Effector memory CD8-positive, alpha-beta T cell (primary cell): ENCODE measurements at places on chromosomes 16 and 17.

DNA sequence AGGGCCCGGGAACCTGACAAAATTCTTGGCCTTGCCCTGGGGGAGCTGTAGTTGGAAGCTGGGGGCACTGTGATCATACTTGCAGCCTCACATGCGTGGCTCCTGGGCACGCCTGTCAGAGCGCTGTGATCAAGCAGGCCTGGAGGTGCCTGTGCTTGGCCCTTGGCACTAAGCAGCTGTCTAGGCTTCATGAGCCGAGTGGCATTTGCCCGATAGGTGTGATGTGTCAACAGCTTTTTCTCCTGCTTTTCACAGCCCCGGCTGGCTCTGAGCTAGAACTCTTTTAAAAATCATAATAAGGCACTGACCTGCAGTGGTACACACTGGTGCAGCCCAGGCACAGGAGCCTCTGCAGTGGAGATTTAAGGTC is 113.8 kb downstream of the SOCS1 start:
- H3K36me3 ChIP-seq: peaks cover under 1% of the 10 kb centered on the region
- H3K4me3 ChIP-seq: no peak overlapping the region
- no peaks in the 10 kb centered on the region for H3K27me3 ChIP-seq
- DNase-seq: no peak
- H3K27ac ChIP-seq: no peak overlapping the region

GRCh38 chr16:21646721-21647561 is 5.5 kb downstream of the IGSF6 start:
- peak overlapping the region; percentile 81 for H3K27ac ChIP-seq
- H3K4me3 ChIP-seq: peak overlapping the region; percentile 85
- peaks cover 15% of the 10 kb centered on the region for H3K36me3 ChIP-seq
- DNase-seq: peak; percentile 61

- no peak overlapping the region for H3K27ac ChIP-seq
- H3K4me3 ChIP-seq: no peak overlapping the region
- H3K27me3 ChIP-seq: no peaks in the 10 kb centered on the region
- no peak for DNase-seq
These were observed 151.8 kb downstream of the PITPNC1 start for GRCh38 chr17:67528751-67529436.

DNA sequence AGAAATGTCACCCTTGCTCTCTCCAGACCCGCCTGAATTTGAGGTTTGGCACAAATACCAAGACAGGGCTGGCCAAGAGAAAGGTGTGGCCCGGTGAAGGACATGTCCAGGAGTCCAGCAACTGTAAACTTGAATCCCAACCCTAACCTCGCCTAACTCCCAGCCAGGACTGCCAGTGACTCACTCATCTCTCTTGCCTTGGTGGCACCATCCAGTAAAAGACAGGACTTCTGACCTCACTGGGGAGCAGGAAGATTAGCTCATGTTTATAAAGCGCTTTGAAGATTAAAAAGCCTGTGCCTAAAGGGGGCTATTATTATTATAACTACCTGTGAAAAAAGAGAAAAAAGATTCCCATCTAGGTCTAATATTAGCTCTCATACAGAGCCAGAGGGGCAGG is 335.3 kb downstream of the SOX9 start:
- H3K27me3 ChIP-seq: no peaks in the 10 kb centered on the region
- no peaks in the 10 kb centered on the region for H3K36me3 ChIP-seq
- no peaks in the 10 kb centered on the region for H3K4me1 ChIP-seq
- no peak for DNase-seq
- no peak overlapping the region for H3K27ac ChIP-seq

- H3K27me3 ChIP-seq: peaks cover 19% of the 10 kb centered on the region
- no peaks in the 10 kb centered on the region for H3K4me1 ChIP-seq
- no peak overlapping the region for H3K27ac ChIP-seq
- no peak overlapping the region for H3K4me3 ChIP-seq
- no peaks in the 10 kb centered on the region for H3K36me3 ChIP-seq
- no peak for DNase-seq
These were observed 166.4 kb downstream of the C16orf95 start for GRCh38 chr16:87150681-87151280.

DNA sequence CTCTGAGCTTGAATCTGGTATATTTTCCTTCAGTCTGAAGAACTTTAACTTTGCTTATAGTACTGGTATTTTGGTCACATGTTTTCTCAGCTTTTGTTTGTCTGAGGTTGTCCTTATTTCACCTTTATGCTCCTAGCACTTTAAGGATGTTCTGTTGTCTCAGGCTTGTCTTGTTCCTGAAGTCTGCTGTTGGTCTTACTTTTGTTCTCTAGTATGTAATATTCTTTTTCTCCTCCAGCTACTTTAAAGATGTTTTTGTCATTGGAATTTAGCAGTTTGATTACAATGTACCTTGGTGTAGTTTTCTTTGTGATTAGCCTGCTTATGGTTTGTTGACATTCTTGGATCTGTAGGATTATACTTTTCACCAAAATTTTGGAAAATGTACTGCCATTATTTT is 23.6 kb downstream of the RPTOR start:
- H3K4me3 ChIP-seq: no peak overlapping the region
- H3K27me3 ChIP-seq: no peaks in the 10 kb centered on the region
- DNase-seq: no peak
- peaks cover 24% of the 10 kb centered on the region for H3K4me1 ChIP-seq
- peaks cover 7% of the 10 kb centered on the region for H3K36me3 ChIP-seq

GRCh38 chr17:79627766-79628690 is 17.2 kb upstream of the RBFOX3 start:
- no peaks in the 10 kb centered on the region for H3K36me3 ChIP-seq
- no peak overlapping the region for H3K27ac ChIP-seq
- peaks cover 88% of the 10 kb centered on the region for H3K27me3 ChIP-seq
- no peak for DNase-seq

GRCh38 chr17:66364508-66364907 is 62.1 kb downstream of the PRKCA start:
- peaks cover 18% of the 10 kb centered on the region for H3K4me1 ChIP-seq
- H3K27ac ChIP-seq: peak overlapping the region; percentile 6
- DNase-seq: no peak

DNA sequence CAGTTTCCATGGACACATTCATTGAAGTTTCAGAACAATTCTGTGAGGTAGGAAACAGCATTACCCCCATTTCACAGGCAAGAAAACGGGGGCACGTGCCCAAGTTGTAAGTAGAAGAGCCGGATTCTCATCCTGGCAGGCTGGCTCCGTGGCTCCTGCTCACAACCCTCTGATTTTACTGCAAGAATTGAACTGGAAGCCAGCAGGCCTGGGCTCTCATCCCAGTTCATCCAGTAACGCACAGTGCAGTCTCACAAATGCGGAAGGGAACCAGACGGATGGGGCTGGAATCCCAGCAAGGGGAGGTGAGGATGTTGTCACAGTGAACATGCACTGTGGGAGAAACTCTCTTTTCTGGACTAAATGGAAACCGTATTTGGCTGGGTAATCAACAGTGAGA is 40.7 kb upstream of the DOC2B start:
- no peak overlapping the region for H3K27ac ChIP-seq
- DNase-seq: no peak
- H3K36me3 ChIP-seq: no peaks in the 10 kb centered on the region
- peaks cover 5% of the 10 kb centered on the region for H3K4me1 ChIP-seq
- H3K27me3 ChIP-seq: no peaks in the 10 kb centered on the region
- no peak overlapping the region for H3K4me3 ChIP-seq

DNA sequence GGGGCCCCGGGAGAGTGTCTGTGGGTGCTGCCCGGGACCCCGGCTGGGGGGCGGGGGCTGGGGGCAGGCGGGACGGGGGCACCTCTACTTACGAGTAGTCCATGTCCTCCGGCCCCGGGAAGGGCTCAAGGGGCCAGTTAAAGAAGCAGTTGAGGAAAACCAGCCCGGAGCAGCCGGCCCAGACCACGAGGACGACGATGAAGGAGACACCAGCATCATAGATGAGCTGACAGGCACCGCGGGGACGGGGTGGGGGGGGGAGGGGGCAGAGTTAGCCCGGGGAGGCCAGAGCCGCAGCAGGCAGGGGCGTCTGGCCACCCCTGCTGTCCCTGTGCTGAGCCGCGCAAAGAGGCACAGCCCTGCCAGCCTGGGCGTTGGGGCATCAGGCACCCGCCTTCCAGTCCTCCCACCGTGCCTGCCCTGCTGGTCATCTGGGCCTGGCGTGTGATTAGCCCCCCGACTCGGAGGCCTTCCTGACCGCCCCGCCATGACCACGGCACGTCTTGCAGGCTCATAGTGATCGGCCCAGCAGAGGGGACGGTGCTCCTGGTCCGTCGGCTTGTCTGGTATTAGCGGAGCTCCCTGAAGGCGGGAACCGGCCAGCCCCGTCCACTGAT is 29.0 kb upstream of the PITPNA start:
- H3K27ac ChIP-seq: no peak overlapping the region
- DNase-seq: no peak
- H3K4me1 ChIP-seq: no peaks in the 10 kb centered on the region
- H3K36me3 ChIP-seq: no peaks in the 10 kb centered on the region
- H3K4me3 ChIP-seq: no peak overlapping the region

- no peak overlapping the region for H3K27ac ChIP-seq
- no peaks in the 10 kb centered on the region for H3K27me3 ChIP-seq
- H3K4me1 ChIP-seq: peaks cover 14% of the 10 kb centered on the region
- no peak for DNase-seq
- no peak overlapping the region for H3K4me3 ChIP-seq
- peaks cover 6% of the 10 kb centered on the region for H3K36me3 ChIP-seq
These were observed 14.2 kb downstream of the LYRM9 start for GRCh38 chr17:27878776-27879562.

DNA sequence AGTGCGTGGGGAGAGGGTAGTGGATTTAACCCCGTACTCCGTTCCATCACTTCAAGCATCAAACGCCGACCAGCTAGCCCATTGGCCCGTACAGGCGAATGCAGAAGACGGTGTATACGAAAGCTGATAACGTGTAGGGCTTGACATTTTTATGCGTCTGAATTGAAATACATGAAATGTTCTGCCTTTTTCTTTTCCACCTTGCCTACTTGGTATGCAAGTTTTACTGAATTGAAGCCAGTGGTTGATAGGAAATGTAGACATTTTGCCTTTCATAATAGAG is 834 bp upstream of the STAT3 start:
- no peak for DNase-seq
- H3K27me3 ChIP-seq: no peaks in the 10 kb centered on the region
- H3K27ac ChIP-seq: peak overlapping the region; percentile 100
- peaks cover 42% of the 10 kb centered on the region for H3K4me1 ChIP-seq

DNA sequence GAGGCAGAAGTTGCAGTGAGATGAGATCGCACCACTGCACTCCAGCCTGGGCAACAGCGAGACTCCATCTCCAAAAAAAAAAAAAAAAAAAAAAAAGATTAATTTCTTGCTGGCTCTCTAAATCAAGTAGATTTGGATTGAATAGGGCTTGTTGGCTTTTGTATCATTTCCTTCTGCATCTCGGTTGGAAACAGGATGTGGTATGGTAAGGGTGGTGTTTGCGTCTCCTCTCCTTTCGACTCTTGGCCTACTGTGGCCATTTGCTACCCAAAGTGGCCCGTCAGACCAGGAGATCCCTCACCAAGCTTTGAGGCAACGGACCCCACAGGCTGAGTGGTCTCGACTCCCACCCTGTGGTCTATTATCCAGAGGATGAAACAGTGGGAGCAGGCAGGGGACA is 168.0 kb upstream of the IRX3 start:
- H3K4me3 ChIP-seq: no peak overlapping the region
- H3K27ac ChIP-seq: no peak overlapping the region
- no peak for DNase-seq
- peaks cover 18% of the 10 kb centered on the region for H3K27me3 ChIP-seq

GRCh38 chr17:34711646-34712045 is 132.3 kb downstream of the TMEM132E start:
- peaks cover 2% of the 10 kb centered on the region for H3K36me3 ChIP-seq
- no peak overlapping the region for H3K27ac ChIP-seq
- no peak overlapping the region for H3K4me3 ChIP-seq

GRCh38 chr16:86471896-86472295 is 38.4 kb upstream of the FOXF1 start:
- H3K4me1 ChIP-seq: no peaks in the 10 kb centered on the region
- no peak overlapping the region for H3K27ac ChIP-seq
- H3K4me3 ChIP-seq: no peak overlapping the region
- H3K27me3 ChIP-seq: peaks cover 66% of the 10 kb centered on the region
- no peak for DNase-seq
- H3K36me3 ChIP-seq: peaks cover 3% of the 10 kb centered on the region

DNA sequence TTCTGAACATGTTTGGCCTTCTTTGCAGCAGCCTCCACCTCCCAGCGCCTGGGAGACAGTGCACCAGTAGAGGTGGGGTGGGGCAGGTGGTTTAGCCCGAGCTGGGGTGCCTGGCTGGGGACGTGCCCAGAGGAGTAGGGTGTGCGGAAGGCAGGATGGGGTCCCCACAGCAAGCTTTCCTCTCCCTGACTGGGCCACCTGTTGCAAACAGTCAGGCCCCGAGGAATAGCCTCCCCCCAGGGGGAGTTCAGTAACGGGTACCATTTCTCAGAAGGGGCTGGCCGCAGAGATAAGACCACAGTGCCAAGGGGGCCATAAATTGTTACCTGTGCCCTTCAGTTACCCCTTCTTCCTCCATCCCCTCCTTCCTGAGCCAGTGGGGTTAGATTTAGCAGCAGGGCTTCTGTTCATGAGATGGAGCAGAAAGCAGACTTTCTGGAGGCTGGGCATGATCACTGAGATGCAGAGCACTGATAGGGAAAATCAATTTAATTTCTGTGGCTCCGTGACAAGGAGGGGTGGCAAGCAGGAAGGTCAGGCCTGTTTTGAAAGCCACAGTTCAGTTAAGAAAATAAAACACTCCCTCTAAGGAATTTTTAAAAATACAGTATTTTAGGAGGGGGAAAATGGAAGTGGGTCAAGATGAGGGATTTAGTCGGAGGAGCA is 181.9 kb downstream of the MSI2 start:
- no peak overlapping the region for H3K4me3 ChIP-seq
- DNase-seq: no peak
- no peaks in the 10 kb centered on the region for H3K27me3 ChIP-seq
- H3K27ac ChIP-seq: no peak overlapping the region
- peaks cover 54% of the 10 kb centered on the region for H3K4me1 ChIP-seq
- H3K36me3 ChIP-seq: peaks cover 4% of the 10 kb centered on the region

- DNase-seq: no peak
- peaks cover 4% of the 10 kb centered on the region for H3K36me3 ChIP-seq
- no peaks in the 10 kb centered on the region for H3K27me3 ChIP-seq
- no peak overlapping the region for H3K4me3 ChIP-seq
- H3K4me1 ChIP-seq: peaks cover 2% of the 10 kb centered on the region
These were observed 21.9 kb downstream of the AKAP1 start for GRCh38 chr17:57106836-57107497.

DNA sequence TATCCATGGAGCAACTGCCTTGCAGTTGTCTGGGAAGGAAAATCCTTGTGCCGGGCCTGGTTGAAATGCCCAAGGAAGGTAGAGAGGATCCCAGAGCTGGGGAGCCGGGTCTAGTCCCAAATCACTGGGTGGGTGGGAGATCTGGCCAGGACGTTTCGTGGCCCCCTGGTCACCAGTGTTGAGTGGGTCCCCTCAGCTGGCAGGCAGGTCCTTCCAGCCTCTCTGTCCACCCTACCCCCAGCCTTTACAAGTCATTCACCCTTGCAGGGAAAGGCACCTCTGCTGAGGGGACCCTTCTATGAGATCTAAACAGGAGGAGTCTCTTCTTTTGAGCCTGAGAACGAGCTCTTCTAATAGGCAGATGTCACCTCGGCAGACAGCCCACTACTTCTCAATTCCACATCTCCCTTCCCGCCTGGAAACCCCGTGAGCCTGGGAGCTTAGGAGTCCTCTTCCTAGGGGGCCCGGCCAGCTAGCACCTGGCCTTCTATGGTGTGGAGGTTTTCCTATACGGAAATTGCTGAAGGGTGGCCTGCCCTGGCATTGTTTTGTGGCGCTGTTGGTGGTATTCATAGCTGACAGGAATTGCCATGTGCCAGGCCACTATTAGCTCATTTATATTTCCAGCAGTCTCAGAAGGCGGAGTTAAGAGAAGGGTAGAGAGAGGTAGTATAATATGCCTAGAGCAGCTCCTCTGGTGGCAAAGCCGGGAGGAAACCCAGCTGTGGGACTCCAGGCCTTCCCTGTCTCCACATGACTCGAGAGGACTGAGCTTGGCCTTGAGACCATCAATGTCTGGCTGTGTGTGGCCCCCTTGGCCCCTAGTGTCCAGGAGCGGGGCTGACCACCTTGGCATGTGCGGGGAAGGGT is 13.3 kb downstream of the MPRIP start:
- H3K36me3 ChIP-seq: peaks cover 6% of the 10 kb centered on the region
- H3K27ac ChIP-seq: peak overlapping the region; percentile 75
- no peaks in the 10 kb centered on the region for H3K27me3 ChIP-seq
